ENCODE measurements at places on chromosomes 2 and 18.

DNA sequence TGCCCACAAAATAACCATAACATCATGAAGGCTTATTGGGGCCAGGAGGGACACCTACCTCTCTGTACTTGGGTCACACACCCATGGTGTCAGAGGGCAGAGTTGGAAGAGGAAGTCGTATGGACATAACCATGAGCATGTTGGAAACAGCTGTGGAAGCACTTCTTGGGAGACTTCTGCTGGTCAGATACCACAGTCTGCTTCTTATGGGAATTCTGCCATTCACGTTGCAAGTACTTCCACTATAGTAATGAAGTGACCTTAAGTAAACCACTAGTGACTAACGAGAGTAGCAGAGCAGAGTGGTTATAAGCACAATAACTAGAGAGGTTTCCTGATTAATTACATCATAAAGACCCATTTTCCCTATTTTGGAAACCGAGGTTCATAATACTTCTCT is 61.1 kb upstream of the TFPI start:
- DNase-seq: no peak

GRCh38 chr2:182229297-182229696 is 197.5 kb downstream of the PDE1A start:
- DNase-seq: no peak

GRCh38 chr2:40432921-40433483 is 18.9 kb downstream of the SLC8A1 start:
- no peak for DNase-seq

- DNase-seq: no peak
Measured at GRCh38 chr2:236888794-236889780, 196.6 kb upstream of the COPS8 start.

DNA sequence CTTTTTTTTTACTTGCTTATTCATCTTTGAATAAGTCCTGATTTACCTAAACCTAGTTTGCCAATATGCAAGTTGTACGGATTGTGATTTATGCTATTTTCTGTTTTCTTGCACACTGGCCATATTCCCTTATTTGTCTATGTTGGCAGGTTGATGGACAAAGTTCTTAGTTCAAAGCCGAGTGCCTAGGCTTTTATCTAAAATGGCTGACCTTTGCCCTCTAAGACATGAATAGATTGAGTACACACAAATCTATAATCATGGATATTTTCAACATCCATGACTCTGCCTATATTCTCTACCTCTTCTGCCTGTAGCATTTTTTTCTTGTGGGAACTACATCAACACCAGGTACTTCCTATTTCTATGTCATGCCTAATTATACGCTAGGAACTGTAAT is 171.7 kb downstream of the TMEFF2 start:
- DNase-seq: no peak

Data from activated CD4-positive, alpha-beta T cell treated with anti-CD3 and anti-CD28 coated beads, Interleukin-2, amount 50 U/mL, for 24 hours (primary cell).